ENCODE measurements at places on chromosomes 5 and 9. TPM values are rescaled to one million over a fixed set of nuclear protein-coding genes. Genes with fewer than 3 reads are reported as not detected.

Gene PCA3
- 0.96 TPM for polyA plus RNA-seq

Gene DDX4
- 0.12 TPM for polyA plus RNA-seq

DNA sequence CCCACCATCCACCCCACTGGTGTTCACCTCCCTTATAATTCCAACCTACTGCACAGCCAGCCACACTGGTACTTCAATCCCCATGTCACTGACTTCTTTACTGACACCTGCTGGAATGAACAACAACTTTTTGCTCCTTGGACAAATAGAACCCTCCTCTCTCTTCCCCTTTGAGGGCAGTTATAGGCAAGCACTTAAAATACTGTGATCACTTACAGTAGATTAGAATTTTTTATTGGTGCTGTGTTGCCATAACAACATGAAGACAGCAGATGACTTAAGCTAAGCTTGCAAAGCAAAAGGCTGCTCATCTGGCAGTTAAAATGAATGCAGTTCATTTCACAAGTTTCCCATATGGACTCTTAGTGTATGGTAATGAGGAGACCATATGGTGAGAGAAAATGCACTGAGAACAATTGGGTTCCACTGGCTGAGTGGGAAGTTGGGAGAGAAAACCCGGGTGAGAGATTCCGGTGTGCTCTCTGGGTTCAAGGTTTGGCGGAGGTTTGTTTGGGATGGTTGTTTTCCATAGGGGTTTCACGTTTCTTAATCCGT, 374.3 kb downstream of the EBF1 start:
- no peak for DNase-seq

DNA sequence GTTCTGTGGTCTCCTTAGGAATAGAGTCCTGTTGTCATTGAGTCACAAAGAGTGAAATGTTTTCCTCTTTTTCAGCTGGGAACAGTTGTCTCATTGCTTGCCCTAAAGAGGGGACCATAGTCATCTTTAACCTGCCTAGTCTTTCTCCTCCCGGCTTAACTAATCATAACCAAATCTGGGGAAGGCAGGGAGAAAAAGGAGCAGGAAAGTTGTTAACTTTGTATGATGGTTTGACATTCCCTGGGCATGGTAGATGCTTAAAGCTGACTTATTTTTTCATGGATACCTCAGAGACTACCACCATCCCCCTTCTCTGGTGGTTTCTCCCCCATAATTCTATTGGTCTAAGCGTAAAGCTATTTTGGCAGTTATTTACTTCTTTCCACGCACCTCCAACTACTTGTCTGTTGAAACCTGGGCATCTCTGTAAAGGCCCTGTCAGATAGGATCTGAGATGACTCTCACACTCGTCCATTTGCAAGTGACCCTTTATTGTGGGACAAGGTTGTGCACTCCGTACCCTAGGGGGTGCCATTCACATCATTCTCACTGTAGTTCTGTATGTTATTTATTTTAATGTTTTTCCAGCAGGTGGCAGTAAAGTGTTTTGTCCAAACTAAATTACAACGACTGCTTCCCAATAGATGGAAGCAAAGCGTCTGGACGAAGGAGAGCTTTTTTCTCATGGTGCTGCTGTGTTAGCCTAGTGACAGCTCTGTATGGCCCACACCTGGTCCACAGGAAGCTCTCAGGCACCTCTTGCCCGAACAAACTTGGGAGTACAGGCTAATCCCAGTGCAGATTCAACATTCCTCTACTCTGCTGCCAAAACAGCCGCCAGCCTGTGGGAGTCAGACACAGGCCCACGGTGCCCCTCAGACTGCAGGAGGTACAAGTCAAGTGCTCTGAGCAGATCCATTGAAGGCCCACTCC, 3.0 kb upstream of the FAM13B start:
- peak; percentile 88 for DNase-seq

DNA sequence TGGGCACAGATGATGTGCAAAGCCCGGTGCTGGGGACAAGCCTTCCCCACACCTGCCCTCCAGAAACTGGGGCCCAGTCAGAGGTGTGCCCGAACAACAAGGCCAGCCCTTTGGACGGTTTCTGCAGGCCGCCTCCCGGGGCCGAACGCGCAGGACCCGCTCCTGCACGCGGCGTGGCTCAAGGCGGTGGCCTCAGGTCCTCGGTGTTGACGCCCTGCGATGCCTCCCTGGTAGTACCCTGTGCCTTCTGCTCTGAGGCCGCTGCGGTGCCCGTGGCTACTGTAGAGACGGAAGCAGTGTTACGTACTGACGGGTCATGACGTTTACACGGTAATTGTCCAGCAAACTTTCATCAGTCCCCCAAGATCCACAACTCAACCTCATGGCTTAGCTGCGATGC, 33.5 kb upstream of the FANCC start:
- no peak for DNase-seq

Gene DMGDH
- polyA plus RNA-seq = 23.9 TPM

GRCh38 chr9:116644091-116644688, 42.9 kb upstream of the TRIM32 start:
- no peak for DNase-seq

- no peak for DNase-seq
Observed at GRCh38 chr9:37775216-37775919, 9.5 kb downstream of the EXOSC3 start.

- no peak for DNase-seq
Observed at GRCh38 chr5:143543358-143544255, 140.1 kb upstream of the NR3C1 start.

DNA sequence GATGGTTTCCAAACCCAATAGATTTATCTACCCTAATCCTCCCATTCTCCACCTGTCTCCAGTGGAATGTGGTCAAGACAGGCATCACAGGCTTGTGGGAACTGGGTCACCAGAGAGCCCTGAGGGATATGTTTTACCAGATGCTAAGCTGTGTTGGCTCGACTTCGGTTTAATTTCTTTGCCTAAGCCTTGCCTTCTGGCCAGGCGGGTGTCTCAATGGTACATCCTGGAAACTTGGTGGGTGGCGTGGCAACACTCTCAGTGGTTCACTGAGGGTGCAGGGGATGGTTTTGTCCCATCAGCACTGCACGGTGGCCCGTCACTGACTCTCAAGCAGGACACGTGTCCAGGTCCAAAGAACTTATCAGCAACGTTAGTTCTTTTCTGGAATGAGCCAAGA, 192.2 kb downstream of the TENT4A start:
- DNase-seq = no peak

DNA sequence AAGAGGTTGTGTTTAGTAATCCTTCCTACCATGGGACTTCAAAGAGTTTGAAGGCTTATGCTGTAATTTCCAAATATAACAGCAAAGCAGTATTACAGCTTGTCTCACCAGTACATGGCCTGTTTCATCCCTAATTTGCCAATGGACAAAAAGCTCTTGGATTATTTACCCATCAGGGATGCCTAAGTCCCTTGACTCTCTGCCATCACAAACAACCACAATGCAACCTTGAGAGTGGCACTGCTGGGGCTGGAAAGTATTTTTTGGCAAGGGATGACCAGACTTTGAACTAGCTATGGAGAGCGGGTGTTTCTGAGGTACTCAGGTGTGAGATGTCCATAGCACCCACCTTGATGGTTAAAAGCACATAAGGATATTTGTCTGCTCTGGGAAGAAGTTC, 9.1 kb downstream of the MAMDC2 start:
- DNase-seq = no peak

GRCh38 chr9:72460342-72461312, 60.8 kb upstream of the TMC1 start:
- DNase-seq = no peak

Data from left kidney (tissue), 8 donors.